ENCODE measurements at places on chromosomes 3 and 15.

DNA sequence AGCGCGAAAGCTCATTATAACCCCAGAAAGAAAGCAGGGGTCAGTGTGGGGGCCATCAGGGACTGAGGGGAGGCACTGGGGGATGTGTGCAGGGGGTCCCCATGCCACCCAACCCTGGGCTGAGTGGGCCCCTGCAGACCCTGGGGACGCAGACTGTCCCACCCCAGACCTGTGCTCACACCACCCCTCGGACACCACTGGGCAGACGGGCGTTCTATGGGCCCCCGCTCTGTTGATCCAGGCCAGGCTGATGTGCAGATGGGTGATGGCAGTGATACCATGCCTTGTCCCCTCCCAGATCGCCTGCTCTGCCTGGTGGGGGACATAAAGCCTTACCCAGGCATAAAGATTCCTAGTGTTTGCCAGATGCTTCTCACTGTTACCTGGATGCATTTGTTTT lies 259.7 kb upstream of the TLE3 start:
- no peak for DNase-seq

DNA sequence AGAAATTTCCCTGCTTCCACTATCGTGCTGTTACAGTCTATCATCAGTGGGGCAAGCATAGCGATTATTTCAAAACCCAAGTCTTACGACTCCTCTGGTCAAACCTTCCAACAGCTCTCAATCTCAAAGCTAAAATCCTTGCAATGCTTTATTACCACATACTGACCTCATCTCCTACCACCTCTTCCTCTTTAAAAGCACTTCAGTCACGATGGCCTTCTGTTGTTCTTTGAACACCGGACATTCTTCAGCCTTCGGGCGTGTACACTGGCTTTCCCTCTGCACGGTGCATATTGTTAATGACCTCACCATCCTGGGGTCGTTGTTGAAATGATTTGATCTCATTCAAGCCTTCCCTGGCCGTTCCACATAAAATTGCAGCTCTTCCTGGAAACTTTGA lies 31.1 kb downstream of the MAGEL2 start:
- no peak for DNase-seq

- no peak for DNase-seq
These were observed 9.5 kb downstream of the PDE8A start for GRCh38 chr15:84991014-84991712.

GRCh38 chr15:30990446-30991254 lies 778 bp downstream of the MTMR10 start:
- peak; percentile 11 for DNase-seq

GRCh38 chr3:102124704-102125103 lies 275.4 kb downstream of the NFKBIZ start:
- DNase-seq = no peak

DNA sequence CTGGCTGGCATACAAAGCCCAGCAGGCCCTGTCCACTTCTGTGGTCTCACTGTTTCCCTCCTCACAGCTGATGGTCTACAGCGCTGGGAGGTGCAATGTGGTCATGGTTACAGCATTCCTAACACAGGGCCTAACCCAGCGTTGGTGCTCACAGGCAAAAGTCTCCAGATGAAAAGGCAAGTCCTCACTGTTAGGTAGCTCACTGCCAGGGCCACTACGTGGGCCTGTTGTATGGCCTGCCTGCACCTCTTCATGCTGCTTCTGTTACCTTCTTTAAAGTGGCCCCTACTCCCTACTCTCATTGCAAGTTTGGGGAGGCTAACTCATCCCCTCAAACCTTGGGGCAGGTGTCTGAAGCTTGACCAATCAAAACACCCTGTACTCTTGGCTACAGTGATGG lies 31.3 kb downstream of the CCDC13 start:
- DNase-seq = no peak

- no peak for DNase-seq
These were observed 93.4 kb downstream of the IGSF11 start for GRCh38 chr3:118941236-118941635.

GRCh38 chr3:147846854-147847478 lies 437.8 kb downstream of the ZIC1 start:
- no peak for DNase-seq

DNA sequence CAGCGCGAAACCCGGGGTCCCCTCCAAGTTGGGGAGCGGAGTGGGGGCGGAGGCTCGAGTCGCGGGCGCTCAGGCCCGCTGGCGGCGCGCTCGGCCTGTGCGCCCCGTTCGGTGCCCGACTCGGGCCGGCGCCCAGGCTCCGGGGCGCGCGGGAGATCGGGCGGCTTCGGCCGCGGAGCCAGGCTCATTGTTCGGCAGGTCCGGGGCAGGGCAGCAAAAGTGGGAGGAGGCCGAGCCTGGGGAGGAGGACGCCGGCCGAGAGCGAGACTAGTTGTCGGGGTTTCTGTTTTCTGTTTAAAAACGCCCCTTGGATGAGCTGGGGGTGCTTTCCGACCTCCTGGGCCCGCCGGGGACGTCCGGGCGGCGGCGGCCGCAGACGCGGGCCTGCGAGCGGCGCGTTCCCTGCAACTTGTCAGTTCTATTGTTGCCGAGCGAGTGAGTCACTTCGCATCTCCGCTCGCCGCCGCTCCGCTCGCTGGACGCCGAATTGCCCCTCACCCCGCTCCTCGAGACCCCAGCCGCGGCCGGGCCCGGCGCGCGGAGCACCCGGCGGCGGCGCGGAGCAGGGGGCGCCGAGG lies 676 bp downstream of the TCF12 start:
- peak; percentile 76 for DNase-seq

DNA sequence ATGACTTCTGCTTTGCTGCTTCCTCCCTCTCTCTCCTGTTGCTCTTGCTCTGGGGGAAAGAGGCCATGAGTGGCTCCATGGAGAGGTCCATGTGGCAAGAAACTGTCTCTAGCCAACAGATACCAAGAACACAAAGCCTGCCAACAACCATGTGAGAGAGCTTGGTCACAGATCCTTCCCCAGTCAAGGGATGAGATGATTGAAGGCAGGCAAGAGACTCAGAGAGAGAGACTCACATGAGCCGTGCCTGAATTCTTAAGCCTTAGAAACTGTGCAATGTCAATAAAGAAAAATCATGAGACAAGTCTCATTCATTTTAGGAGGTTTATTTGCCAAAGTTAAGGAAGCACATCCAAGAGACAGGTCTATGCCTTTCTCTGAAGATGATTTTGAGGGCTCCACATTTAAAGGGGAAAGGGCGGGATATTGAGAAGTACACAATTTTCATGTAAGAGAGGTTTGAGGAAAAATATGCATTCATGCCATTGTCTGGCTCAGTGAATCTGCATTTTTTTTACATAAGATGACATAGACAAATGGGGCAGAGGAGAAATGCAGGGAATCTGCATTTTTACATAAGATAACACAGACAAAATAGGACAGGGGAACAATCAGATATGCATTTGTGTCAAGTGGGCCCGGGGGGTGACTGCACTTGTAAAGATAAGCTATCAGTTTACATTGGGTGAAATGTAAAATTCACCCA lies 59.5 kb upstream of the SUCLG2 start:
- DNase-seq = no peak

DNA sequence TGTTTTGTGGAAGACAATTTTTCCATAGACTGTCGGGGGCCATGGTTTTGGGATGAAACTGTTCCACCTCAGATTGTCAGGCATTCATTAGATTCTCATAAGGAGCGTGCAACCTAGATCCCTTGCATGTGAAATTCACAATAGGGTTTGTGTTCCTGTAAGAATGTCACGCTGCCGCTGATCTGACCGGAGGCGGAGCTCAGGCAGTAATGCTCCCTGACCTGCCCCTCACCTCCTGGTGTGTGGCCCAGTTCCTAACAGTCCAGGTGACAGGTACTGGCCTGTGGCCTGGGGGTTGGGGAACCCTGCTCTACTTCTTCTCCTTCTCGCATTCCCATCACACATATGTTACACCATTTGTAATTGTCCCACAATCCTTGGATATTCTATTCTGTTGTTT lies 11.0 kb downstream of the CHRNA7 start:
- DNase-seq = no peak

DNA sequence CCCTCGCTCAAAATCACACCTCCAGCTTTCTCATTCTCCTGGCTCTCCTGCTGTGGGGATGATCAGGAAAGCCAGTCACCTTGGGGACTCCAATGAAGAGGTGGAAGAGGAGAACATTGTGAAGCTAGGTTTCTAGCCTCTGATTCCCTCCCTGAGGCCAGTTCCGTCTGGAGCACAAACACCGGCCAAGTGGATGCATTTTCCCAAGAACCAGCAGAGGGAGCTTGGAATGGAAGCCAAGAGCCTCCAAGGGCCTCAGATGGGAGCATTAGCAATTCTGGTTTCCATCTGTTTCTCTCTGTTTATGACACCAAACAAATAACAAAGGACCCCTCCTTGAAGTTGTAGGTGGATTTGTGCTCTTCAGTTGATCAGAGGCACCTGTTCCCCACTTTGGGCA lies 40.6 kb upstream of the NMNAT3 start:
- DNase-seq = peak; percentile 56

- DNase-seq = no peak
These were observed 1.3 kb downstream of the HACD2 start for GRCh38 chr3:123583561-123583960.

DNA sequence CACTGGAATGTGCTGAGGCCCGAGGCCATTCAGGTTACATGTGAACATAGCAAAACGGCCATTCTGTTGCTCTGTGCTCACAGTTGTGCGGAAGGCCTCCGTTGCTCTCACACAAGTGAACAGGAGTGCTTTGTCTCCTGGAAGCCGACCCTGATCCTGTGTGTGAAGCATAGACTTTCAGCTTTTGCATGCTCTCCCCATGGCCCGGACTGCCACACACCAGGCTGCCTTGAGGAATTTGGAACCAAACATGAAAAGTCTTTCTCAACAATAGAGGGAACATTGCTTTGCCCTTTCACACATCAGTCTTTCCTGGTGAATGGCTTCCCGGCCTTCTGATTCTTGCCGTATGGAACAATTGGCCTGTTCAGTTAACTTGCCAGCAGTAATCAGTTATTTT lies 154.8 kb upstream of the LRIG1 start:
- DNase-seq = no peak

Measured in fibroblast of lung (primary cell).